ENCODE measurements at places on chromosomes 7 and 10.

GRCh38 chr10:125409756-125410155, 249.4 kb upstream of the CTBP2 start:
- DNase-seq = no peak

DNA sequence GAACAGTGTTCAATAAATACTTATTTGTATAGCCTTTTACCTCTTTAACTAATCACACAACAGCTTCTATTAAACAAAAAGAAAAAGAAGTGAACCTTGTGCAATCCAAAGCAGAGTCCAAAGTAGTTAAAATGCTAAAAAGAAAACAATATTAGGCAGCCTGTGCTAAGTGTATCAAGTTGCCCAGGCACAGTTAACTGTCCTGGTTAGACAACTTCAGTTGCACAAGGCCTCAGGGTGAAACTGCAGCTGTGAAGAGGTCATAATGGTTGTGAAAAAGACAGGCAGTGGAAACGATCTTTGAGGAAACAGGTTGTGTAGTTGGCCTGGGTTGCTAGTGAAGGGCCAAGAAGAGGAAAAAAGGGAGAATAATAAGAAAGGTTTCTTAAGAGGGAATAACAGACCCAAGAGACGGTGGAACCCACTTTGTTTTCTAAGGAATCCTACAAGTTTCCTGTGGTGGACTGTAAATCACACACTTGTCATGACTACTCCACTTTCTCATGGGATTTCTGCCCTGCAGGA, 6.0 kb upstream of the CROT start:
- DNase-seq = no peak

DNA sequence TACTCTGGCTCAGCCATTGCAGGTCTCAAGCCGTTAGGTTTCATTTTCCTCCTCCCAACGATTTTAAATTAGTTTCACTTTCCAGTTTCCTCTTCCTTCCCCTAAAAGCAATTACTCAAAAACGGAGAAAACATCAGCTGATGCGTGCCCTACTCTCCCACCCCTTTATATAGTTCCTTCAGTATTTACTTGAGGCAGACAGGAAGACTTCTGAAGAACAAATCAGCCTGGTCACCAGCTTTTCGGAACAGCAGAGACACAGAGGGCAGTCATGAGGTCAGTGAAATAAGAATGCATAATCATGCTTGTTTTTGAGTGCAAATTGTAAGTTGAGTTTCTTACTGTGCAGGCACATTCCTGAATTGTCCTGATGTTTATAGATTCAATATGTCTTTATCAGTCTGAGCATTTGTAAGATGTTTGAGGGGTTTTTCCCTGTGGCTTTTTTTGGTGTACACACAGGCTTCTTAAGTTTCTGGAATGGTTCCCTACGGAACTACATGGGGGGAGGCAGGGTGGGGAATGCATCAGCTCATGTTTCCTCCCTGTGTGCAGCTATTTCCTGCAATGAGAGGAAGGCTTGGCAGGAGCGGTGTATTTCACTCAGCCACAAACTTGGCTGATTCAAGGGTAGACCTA, at the start of gene IFIT3:
TSS of gene IFIT3 (plus strand) at position 195 of the 639 bp plus-strand sequence. CDS start at position 272, 77 bp downstream.
- no peak for DNase-seq

DNA sequence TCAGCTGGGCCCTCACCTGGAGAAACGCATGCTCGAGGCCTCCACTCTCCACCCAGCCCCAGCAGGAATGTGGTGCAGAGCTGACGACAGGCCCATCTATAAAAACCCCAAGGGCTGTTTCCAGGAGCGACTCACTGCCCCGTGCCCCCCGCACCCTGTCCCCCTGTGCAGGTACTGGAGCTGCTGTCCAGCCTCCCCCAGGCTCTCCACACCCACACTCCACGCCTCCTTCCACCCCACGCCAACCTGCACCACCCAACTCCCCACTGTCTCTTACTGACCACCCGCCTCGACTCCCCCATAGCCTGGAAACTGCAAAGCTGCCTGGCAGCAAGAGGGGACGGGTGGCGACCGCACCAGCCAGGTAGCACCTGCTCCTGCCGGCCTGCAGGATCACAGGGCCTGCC, 43.3 kb downstream of the DIP2C start:
- DNase-seq = no peak

- DNase-seq = no peak
Measured at GRCh38 chr7:105587909-105588635, 6.8 kb upstream of the EFCAB10 start.

DNA sequence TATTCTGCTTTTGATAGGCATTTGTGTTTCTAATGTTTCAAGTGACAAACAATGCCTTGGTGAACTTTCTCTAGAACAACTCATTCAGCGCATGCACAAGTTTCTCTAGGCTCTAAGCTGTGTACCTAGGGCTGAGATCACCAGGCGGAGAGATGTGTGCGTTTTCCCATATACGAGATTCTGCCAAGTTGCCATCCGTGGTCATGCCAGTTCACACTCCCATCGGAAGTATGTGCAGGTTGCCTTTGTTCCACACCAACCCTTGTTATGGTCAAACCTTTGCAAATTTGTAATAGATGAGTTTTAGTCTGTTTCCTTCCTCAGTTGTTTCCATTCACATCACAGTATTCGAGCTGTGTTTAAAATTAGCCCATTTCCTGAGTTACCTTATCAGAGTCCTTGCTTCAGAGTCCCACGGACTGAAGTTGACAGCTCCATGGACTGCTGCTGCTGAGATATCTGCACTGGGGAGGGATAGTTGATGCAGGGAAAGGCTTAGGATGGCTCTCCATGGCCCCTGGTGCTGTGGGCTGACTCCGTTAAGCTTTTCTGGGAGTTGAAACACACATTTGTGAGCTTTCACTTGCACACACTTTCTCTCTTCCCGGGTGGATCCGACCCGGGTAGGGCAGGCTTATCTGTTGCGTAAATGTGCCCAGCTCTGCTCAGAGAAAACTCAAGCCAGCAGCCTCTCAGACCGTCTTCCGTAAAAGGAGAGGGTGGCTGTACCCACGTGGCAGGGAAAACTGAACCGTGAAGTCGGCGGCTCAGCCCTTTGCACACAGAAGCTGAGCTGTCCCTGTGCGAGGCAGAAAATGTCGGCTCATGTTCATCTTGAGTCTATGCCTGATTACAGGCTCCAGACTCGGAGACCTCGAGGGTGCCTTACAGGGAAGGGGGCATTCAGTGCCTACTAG, 49.4 kb downstream of the HK1 start:
- DNase-seq = peak; percentile 21

- DNase-seq = no peak
Measured at GRCh38 chr7:140314573-140315480, 83.5 kb downstream of the SLC37A3 start.

- no peak for DNase-seq
Measured at GRCh38 chr7:135239263-135239662, 5.6 kb downstream of the STRA8 start.
